ENCODE measurements at places on chromosomes 5 and 9. TPM values are rescaled to one million over a fixed set of nuclear protein-coding genes. Genes with fewer than 3 reads are reported as not detected.

GRCh38 chr9:99778308-99778707 is 43.4 kb upstream of the NR4A3 start:
- H3K27ac ChIP-seq: no peak overlapping the region
- no peaks in the 10 kb centered on the region for H3K36me3 ChIP-seq
- H3K4me1 ChIP-seq: no peaks in the 10 kb centered on the region
- peaks cover 7% of the 10 kb centered on the region for H3K27me3 ChIP-seq
- no peak overlapping the region for H3K4me3 ChIP-seq
- DNase-seq: no peak

DNA sequence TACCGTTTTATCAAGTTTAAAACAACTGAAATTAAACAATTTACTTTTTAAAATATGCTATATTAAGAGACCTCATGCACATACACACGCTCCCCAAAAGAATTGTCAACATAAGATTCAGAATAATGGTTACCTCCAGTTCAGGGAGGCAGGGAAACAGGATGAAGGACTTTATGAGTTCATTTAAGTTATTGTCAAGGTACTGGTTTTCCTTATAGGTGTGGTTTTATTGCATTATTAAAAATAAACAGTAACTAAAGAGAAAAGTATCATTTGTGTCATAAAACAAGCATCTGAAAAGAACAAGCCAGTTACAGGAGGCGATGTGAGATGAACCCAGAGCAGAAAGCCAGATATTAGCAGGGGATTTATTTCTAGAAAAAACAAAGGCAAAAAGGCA is 2376.7 kb downstream of the MAT2B start:
- no peak overlapping the region for H3K27ac ChIP-seq
- no peak overlapping the region for H3K4me3 ChIP-seq
- H3K27me3 ChIP-seq: no peaks in the 10 kb centered on the region
- H3K36me3 ChIP-seq: no peaks in the 10 kb centered on the region
- H3K4me1 ChIP-seq: no peaks in the 10 kb centered on the region
- no peak for DNase-seq

GRCh38 chr9:121714075-121714705 is 62.8 kb downstream of the DAB2IP start:
- H3K27me3 ChIP-seq: no peaks in the 10 kb centered on the region
- no peak overlapping the region for H3K4me3 ChIP-seq
- DNase-seq: no peak

GRCh38 chr5:6773342-6774035 is 60.3 kb downstream of the TENT4A start:
- peaks cover 9% of the 10 kb centered on the region for H3K4me1 ChIP-seq
- no peak for DNase-seq
- H3K27ac ChIP-seq: no peak overlapping the region
- no peak overlapping the region for H3K4me3 ChIP-seq

DNA sequence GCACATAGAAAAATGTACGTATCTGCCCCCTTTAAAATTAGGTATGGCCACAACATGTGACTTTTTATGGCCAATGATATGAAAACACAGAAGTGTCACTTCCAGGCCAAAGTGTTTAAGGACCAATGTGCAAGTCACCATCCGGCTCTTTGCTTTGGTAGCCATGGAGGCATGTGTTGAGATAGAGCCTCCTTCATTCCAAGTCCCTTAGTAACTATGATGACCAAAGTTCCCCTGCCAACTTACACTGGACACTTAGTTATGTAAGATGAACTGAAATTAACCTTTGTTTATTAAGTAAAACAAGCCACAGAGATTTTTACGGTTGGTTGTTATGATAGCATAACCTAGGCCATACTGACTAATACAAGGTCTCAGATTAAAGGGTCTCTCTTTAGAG is 51.0 kb downstream of the FBN2 start:
- no peak for DNase-seq
- H3K27ac ChIP-seq: no peak overlapping the region
- no peaks in the 10 kb centered on the region for H3K36me3 ChIP-seq
- no peak overlapping the region for H3K4me3 ChIP-seq
- H3K27me3 ChIP-seq: no peaks in the 10 kb centered on the region
- no peaks in the 10 kb centered on the region for H3K4me1 ChIP-seq

DNA sequence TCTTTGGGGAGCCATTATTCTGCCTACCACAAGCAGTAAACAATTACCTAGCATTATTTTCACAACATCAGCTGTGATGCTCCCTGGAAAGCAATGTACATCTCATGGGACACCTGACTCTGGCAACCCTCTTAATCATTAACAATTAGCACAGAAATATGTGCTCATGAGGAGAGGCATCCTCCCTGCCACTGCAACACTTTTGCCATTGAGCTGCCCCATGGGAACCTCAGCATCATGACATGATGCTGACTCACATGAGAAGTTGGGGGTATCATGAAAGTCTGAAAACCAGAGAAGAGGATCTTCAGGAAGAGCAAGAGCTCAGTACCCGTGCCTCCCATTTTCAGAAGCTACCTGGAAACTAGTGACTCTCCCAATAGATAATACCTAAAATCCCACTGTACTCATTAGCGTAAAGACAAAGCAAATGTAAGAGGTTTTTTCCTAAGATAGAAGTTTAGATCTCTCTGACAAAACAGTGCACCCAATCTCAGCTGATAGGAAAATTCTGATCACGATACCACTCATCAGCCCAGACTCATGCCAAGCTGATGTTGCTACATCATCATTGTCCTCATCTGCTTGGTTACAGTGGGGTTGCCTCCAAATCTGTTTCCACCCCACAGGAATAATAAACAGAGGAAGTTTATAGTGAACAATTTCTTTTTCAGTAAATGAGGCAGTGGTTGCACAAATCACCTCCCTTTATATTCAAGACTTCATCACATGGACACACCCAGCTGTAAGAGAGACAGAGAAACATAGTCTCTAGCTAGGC is 244.5 kb downstream of the NR2F1-AS1 start:
- no peak overlapping the region for H3K27ac ChIP-seq
- DNase-seq: no peak
- no peaks in the 10 kb centered on the region for H3K4me1 ChIP-seq

The ANKRD31 gene
- 0.17 TPM for total RNA-seq

The BHMT2 gene
- not detected for total RNA-seq

The PCDHB5 gene
- total RNA-seq: not detected

The ECSCR gene
- total RNA-seq: 0.73 TPM

DNA sequence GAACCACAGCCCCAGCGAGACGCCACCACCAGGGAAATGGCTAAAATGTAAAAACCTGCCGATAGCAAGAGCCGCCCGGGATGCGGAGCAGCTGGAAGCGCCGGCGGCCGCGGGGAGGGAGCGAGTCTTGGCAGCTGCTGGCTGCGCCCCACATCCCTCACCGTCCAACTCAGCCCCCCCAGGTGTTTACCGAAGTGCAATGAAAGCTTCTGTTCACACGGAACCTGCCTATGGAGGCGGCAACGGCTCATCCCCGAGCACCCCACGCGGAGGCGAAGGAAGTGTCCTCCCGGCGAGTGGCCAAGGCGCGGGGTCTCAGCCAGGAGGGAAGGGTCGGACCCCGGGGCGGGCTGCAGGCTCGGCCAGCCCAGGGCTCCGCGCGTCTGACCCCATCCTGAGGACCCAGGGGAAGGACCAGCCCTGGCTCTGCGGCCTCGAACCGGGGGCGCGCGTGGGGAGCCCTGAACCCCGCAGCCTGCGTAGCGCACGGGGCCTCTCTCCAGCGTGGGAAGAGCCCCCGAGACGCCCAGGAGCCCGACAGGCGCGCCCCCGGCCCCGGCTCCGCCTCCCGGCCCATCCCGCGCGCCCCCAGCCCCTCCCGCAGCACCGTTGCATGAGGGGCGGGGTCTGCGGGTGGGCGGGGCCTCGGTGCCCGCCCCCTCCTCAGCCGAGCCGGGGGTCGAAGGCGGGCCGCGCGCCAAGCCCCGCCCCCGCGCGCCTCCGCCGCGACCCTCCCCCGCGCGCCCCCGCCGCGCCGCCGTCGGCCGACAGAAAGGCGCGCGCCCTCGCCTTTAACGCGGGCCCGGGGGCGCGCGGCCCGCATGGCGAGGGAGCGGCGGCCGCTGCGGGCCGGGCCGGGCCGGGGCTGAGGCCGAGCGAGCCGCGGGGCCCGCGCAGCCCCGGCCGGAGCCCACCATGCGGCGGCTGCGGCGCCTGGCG is at the start of gene DIPK1B:
DIPK1B (plus strand) TSS at position 822 of the 939 bp plus-strand sequence; CDS start at position 916, 94 bp downstream.
- H3K27me3 ChIP-seq: peaks cover 26% of the 10 kb centered on the region
- DNase-seq: no peak
- H3K4me1 ChIP-seq: peaks cover 3% of the 10 kb centered on the region

- peaks cover 1% of the 10 kb centered on the region for H3K4me1 ChIP-seq
- H3K27me3 ChIP-seq: no peaks in the 10 kb centered on the region
- H3K27ac ChIP-seq: no peak overlapping the region
- H3K4me3 ChIP-seq: no peak overlapping the region
- H3K36me3 ChIP-seq: peaks cover 7% of the 10 kb centered on the region
These were observed 190.1 kb downstream of the CWC27 start for GRCh38 chr5:64958757-64959391.

DNA sequence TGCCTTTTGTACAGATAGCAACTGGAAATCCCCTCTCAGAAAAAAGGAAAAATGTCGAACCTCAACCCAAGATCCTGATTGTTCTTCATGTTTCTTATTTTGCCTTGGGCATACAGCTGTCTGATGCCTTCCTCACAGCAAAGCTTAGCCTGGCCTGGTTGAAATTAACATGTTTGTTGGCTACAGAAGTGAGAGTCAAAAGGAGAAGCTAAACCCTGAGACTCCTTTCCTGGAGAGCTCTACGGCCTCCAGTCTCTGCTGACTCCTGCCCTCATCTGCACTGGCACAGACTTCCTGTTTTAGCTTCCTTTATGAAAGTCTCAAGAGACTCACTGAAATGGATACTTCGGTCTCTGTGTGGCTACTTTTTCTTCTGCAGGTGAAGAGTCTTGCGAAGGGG is 186.7 kb downstream of the PARP8 start:
- no peak overlapping the region for H3K4me3 ChIP-seq
- DNase-seq: no peak
- H3K4me1 ChIP-seq: peaks cover 14% of the 10 kb centered on the region
- no peaks in the 10 kb centered on the region for H3K27me3 ChIP-seq

The NUDT12 gene
- total RNA-seq: 0.85 TPM

The TMEM174 gene
- not detected for total RNA-seq

- no peak overlapping the region for H3K4me3 ChIP-seq
- no peaks in the 10 kb centered on the region for H3K36me3 ChIP-seq
- no peaks in the 10 kb centered on the region for H3K4me1 ChIP-seq
These were observed 243.9 kb downstream of the EFNA5 start for GRCh38 chr5:107426872-107427271.

DNA sequence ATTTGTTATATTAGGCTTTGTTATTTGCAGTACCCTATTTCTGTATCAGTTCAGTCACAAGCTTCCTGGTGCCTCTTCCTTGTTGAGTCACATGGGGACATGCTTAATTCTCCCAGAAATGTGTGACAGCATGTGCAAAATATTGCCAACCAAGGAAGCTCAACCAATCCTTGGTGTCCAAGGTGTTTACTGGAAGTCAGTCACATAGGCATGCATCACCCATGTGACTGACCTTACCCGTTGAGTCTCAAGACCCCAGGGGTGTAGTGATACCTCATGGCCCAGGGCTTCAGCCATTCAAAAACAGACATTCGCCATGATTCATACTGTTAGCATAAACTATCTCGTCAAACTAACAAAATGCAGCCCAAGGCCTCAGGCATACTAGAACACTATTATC is 9.3 kb upstream of the ANKDD1B start:
- no peak overlapping the region for H3K4me3 ChIP-seq
- no peak for DNase-seq
- no peaks in the 10 kb centered on the region for H3K27me3 ChIP-seq
- H3K36me3 ChIP-seq: peaks cover 37% of the 10 kb centered on the region
- H3K27ac ChIP-seq: no peak overlapping the region

GRCh38 chr5:42985129-42986037 is 54.7 kb downstream of the ANXA2R start:
- no peak overlapping the region for H3K4me3 ChIP-seq
- peaks cover 62% of the 10 kb centered on the region for H3K36me3 ChIP-seq

DNA sequence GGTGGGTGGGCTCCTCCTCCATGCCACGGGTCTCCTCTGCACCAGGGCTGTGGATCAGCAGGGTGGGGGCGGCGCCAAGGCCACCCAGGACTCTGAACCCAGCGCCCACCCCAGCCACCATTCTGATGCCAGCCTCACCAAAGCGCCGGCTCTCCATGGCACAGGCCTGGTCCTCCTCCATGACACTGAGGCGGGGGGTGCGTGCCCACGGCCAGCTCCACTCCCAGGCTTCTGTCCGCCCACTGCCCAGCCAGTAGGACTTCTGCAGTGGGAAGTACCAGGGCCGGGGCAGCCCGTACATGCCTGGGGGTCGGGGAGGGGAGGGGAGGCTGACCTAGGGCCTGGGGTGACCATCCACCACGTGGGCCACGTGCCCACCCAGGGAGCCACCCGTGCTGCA is 11.6 kb downstream of the ABCA2 start:
- no peak for DNase-seq
- H3K27me3 ChIP-seq: no peaks in the 10 kb centered on the region
- H3K36me3 ChIP-seq: peaks cover 7% of the 10 kb centered on the region
- H3K4me1 ChIP-seq: no peaks in the 10 kb centered on the region

The SPINK7 gene
- total RNA-seq: not detected
